Tracheal epithelial cell (primary cell): ENCODE measurements at places on chromosomes 12 and 14. TPM values are rescaled to one million over a fixed set of nuclear protein-coding genes. Genes with fewer than 3 reads are reported as not detected.

The TCL1B gene
- not detected in 2 replicates for total RNA-seq

The HOXC11 gene
- total RNA-seq = 0.24 TPM in 1 of 2 replicates, not detected in the other

The TPPP2 gene
- not detected in 2 replicates for total RNA-seq

The ASCL1 gene
- total RNA-seq = not detected in 2 replicates
